Chondrocyte (in vitro differentiated cells): ENCODE measurements at places on chromosomes 13 and 19. TPM values are rescaled to one million over a fixed set of nuclear protein-coding genes. Genes with fewer than 3 reads are reported as not detected.

DNA sequence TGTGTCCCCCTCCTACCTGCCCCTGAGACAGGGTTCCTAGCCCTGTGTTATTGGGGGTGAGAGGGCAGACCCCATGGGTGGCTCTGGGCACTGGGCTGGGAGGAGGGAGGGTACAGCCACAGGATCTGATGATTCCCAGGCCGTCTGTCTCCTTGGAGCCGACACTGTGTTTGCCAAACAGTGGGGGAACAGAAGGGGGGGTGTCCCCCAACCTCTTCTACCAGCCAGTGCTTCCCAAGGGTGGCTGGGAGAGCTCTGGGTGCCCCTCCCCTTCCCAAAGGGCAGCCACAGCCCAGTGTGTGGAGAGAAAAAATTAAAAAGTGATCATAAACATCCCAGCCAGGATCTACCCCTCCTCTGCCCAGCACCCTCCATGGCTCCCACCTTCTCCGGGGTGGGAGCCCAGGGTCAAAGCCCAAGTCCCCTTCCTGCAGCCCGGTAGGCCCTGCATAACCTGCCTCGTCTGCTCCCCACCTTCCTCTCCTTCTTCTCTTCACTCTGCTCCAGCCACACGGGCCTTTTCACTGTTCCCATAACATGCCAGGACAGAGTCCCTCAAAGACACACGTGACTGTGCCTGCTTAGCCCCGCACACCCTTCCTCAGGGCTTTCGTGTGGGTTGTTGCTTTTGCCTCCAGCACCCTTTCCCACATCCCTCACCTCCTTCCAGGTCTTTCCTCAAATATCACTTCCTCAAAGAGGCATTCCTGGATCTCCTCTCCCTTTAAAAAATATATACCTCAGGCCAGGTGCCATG is 1.4 kb upstream of the PLIN4 start:
- no peak for DNase-seq

Gene CCL25
- total RNA-seq: not detected in 3 replicates

Gene IL11
- total RNA-seq: 2.8 to 3.7 TPM (median 3.1 TPM) in 3 replicates

DNA sequence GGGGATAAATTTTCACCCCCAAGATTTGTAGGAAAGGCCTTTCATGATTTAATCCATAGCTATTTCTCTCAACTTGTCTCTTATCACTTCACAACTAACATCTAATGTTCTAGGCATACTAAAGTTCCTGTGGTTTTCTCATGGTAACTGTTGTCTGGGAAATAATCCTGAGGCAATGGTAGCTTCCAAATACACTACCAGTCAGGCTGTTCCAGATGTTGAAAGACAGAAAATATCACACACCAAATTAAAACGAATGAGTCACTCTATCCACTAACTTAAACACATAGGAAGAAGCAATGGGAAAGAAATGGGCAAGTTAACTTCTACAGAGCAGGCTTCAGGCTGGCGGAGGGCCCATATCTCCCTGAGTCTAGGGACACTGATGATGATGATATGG is 77.7 kb upstream of the MYO16 start:
- no peak for DNase-seq

Gene NKG7
- not detected in 3 replicates for total RNA-seq

DNA sequence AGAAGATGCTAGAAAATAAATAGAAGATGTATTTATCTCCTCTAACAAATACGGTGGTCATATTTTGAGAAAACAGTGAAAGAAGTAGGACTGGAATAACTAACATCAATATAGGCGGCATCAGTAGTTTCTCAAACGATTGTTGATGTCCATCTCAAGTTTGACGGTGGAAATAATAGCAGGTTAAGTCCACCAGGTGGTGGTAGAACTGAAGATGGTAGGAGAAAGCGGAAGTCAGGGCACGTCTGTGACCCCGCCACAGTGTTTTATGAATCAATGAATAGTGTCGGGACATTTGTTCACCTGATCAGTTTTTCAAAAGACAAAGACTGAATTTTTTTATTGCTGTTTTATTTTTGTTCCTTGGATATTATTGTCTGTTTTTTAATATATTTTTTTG is 706.4 kb upstream of the SLC10A2 start:
- DNase-seq: no peak

GRCh38 chr19:1989513-1990229 is 25.8 kb downstream of the BTBD2 start:
- no peak for DNase-seq

Gene ZNF528
- total RNA-seq: 2.1 to 3.2 TPM (median 2.3 TPM) in 3 replicates

GRCh38 chr13:91891141-91891540 is 492.7 kb downstream of the GPC5 start:
- no peak for DNase-seq

DNA sequence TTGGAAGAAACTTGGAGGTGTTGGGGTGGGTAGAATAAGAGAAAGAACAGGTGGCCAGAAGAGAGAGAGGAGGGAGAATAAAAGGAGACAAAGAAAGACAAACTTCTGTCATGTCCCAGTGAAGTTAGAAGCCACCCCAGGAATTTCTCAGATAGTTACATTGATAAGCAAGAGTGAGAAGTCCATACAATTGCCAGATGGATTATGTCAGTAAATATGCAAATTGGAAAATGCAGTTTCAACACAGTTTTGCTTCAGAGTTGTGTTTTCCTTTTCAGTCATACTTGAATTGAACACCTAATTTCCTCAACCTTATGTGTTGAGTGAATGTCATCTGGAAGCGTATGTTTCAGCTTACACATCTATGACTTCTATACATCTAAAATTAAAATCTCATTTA is 139.2 kb downstream of the RXFP2 start:
- DNase-seq: no peak

Gene PODNL1
- 5.7 to 8.9 TPM (median 8.7 TPM) in 3 replicates for total RNA-seq

GRCh38 chr13:94706101-94706842 is 6.1 kb downstream of the SOX21 start:
- no peak for DNase-seq

GRCh38 chr13:49516467-49516866 is 20.7 kb downstream of the PHF11 start:
- no peak for DNase-seq

DNA sequence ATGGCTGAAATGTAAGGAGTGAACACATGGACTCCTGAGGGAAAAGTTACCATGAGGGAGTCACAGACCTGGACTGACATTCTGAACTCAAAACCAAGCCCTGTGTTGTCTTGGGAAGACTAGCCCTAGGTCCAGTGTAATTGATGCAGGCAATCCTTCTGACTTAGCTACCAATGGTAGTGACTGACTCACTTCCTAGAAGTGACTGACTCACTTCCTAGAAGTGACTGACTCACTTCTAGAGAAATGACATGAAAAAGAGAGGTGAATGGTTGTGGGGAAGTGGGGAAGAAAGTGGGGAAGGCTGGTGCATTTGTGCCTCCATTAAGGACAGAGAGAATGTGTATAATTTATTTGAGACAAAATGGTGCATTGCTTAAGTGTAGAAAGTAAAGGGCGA is 49.9 kb downstream of the EDNRB start:
- no peak for DNase-seq

GRCh38 chr13:77952737-77953136 is 34.1 kb upstream of the EDNRB start:
- no peak for DNase-seq

Gene ARID3A
- total RNA-seq: 6.6 to 10.0 TPM (median 8.8 TPM) in 3 replicates

DNA sequence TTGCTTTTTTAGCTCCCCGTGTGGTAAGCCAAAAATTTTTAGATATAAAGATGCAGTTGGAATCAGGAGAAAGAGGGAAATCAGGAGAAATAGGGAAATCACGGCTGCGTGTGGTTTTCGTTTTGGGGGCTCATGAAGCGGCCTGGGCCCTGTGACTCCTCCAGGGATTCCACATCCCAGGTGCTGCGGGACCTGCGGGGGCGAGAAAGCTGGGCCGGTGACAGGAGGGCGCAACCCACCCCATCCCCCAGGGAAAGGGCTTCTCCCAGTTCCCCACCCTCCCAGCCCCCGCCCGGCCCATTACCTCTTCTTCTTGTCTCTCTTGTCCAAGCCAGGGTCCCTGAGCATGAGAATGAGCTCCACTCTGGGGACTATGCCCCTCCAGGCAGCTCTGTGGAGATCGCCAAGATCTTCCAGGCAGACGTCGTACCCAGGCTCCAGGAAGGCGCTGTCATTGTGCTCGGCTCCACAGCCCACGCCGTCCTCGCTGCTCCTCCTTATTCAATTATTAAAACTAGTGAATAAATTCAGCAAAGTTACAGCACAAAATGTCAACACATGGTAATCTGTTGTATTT is 111.0 kb downstream of the MRPL57 start:
- no peak for DNase-seq

Gene TGFBR3L
- total RNA-seq: 8.1 to 11.6 TPM (median 11.2 TPM) in 3 replicates

GRCh38 chr13:100388923-100389322 is 199.7 kb downstream of the GGACT start:
- DNase-seq: no peak

DNA sequence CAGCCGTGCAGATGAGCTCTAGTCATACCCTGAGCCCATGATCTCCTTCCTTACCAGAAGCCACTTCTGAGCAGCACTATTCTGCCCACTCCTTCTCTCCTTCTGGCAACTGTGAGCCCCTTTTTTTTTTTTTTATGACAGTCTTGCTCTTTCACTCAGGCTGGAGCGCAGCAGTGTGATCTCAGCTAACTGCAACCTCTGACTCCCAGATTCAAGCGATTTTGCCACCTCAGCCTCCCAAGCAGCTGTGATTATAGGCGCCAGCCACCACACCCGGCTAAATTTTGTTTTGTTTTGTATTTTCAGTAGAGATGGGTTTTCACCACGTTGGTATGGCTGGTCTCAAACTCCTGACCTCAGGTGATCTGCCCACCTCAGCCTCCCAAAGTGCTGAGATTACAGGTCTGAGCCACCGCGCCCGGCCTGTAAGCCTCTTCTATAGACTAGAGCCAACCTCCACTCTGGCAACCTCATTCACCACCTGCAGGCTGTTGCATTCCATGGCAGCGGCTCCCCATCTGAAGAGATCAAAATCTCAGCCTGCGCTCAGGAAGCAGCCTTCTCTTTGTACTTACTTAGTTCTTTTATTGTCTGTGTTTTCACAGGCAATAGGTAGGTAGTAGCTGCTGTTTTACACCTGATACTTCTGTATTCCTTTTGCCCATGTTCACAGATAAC is 34.8 kb upstream of the NDFIP2 start:
- no peak for DNase-seq

DNA sequence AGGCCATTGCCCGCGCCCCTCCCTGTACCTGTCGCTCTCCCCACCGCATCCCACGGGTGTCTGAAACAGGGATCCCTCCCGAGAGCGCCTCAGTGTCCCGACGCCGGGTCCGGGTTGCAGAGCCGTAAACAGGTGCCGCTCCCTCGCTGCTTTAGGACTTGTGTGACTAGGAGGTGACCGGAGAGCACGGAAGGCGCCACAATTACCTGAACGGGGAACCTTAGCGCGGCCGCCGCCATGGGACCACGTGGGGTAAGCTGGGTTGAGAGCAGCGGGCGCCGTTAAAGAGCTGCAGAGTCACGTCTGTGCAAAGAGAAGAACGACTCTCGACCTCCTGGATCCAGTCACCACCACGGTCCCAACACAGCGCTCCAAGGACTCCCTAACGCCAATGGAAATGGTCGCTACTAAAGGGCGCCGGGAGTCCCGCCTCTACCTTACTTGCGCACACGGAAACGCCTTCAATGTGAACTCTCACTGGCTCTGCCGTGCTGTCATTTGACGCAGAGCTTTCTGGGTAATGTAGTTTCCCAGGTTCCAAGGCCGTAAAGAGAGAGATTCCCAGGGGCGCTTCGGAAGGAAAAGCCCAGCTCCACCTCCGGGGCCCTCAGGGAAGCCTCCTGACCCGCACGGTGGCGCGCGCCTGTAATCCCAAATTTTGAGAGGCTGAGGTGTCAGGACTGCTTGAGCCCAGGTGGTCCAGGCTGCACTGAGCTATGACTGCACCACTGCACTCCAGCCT is at the start of gene ZNF552:
Gene ZNF552 (minus strand): TSS at position 409 of the 742 bp plus-strand sequence. CDS start 170 bp downstream, at position 239.
- no peak for DNase-seq

GRCh38 chr13:66314911-66315310 is 915.2 kb downstream of the PCDH9 start:
- DNase-seq: no peak

DNA sequence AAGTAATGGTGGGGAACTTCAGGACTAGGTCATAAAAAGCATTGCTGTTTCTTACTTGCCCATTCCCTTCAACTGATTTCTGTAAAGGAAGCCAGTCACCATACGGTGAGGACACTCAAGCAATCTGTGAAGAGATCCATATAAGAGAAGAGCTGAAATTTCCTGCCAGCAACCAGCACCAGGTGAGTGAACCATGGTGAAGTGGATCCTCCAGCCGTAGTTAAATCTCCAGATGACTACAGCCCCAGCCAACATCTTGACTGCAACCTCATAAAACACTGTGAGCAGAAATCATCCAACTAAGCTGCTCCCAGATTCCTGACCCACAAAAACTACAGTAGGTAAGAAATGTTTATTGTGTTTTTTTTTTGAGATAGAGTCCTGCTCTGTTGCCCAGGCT is 3.8 kb upstream of the SLC6A16 start:
- DNase-seq: no peak

Gene RDH8
- total RNA-seq: not detected in 3 replicates

Gene FGF22
- not detected in 3 replicates for total RNA-seq

- DNase-seq: no peak
Observed at GRCh38 chr19:19061506-19061905, 2.3 kb upstream of the SLC25A42 start.

DNA sequence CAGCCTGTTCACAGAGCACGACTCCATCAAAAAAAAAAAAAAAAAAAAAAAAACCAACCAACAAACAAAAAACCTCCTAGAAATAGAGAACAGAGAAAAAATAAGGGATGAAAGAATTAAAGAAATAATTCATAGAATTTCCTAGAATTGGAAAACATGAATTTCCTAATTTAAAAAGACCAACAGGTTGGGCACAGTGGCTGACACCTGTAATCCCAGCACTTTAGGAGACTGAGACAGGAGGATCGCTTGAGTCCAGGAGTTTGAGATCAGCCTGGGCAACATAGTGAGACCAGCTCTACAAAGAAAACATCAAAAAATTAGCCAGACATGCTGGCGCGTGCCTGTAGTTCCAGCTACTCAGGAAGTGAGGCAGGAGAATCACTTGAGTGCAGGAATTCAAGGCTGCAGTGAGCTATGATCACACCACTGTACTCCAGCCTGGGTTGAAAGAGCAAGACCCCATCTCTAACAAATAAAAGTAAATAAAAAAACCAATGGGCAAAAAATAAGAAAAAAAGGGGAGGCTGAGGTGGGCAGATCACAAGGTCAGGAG is 6.5 kb downstream of the SPART start:
- DNase-seq: no peak

DNA sequence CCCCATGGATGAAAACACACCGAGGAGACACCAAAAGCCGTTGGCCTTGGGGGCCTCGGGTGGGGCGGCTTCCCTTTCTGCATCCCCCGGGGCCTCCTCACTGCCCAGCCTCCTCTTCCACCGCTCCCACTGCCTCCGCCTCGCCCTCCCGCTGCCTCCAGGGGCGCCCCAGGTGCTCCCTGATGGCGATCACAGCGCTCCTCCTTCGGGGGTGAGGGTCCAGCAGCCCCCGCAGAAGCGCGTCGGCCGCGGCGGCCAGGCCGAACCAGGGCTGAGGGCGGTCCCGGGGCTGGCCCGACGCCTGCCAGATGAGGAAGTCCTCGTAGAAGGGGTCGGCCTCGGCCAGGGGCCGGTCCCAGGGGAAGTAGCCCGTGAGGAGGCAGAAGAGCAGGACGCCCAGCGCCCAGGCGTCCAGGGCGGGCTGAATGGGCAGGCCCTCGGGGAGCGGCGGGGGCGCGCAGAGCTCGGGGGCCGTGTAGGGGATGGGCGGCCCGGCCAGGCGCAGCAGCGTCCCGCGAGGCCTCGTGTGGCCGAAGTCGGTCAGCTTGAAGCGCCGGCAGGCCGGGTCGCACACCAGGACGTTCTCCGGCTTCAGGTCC is 7.2 kb downstream of the SBK2 start:
- DNase-seq: no peak

Gene FAM216B
- not detected in 3 replicates for total RNA-seq

Gene APOC1
- 2.2 to 6.9 TPM in 2 of 3 replicates, not detected in the other for total RNA-seq

Gene COX6B2
- total RNA-seq: 0.17 to 0.23 TPM in 2 of 3 replicates, not detected in the other

- DNase-seq: no peak
Observed at GRCh38 chr13:39527961-39528660, 74.9 kb downstream of the LHFPL6 start.
